Amygdala (tissue), 56 donors: ENCODE measurements at places on chromosomes 1 and 21.
A peak's percentile ranks its signal among the peaks of the same experiment; 100 is the strongest.

- no peak for DNase-seq
Observed at GRCh38 chr1:39609618-39610331, 29.7 kb downstream of the HEYL start.

DNA sequence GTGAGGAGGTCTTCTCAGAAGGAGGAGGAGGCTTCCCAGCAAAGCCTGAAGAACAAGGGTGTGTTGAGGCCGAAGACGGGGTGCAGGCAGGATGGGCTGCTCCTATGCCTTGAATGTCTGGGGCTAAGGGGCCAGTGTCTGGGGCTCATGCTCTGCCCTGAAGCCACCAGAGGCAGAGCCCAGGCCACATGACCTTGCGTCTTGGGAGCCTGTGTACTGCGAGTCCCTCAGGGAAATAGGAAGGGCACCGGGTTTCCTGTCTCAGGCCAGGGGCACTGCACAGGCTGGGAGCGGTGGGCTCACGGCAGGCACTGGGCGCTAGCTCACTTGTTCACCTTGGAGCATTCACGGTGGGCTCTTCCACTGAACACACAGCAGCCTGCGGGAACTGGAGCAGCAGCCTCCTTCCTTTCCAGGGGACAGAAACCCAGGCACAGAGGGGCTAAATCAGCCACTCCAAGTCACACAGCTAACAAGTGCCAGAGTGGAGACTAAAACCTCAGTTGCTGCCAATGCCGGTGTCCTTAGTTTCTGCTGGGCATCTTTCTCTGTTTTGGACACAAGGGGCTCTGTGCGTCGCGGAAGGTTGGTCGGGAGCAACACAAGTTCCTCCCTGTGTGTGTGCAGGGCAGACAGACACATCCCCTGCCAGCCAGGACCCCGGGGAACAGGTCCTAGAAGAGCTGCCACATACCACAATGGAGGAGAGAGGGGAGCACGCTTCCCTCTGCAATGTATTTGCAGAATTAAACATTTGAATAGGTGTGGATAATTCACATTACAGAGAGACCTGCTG, 104.8 kb upstream of the C1orf174 start:
- no peak for DNase-seq

- peak; percentile 8 for DNase-seq
Observed at GRCh38 chr1:81414488-81415015, 386.2 kb upstream of the ADGRL2 start.

GRCh38 chr1:179177615-179178014, 51.9 kb downstream of the ABL2 start:
- no peak for DNase-seq

GRCh38 chr1:201183209-201183608, 7.4 kb upstream of the IGFN1 start:
- DNase-seq: no peak

GRCh38 chr1:206081856-206082255, 28.9 kb downstream of the RHEX start:
- no peak for DNase-seq

- no peak for DNase-seq
Observed at GRCh38 chr1:64892576-64893573, 73.5 kb downstream of the JAK1 start.

- no peak for DNase-seq
Observed at GRCh38 chr21:33300701-33301631, 23.8 kb upstream of the IFNAR1 start.
